Naive B cell (primary cell): ENCODE measurements at places on chromosomes 7 and 10. TPM values are rescaled to one million over a fixed set of nuclear protein-coding genes. Genes with fewer than 3 reads are reported as not detected.

DNA sequence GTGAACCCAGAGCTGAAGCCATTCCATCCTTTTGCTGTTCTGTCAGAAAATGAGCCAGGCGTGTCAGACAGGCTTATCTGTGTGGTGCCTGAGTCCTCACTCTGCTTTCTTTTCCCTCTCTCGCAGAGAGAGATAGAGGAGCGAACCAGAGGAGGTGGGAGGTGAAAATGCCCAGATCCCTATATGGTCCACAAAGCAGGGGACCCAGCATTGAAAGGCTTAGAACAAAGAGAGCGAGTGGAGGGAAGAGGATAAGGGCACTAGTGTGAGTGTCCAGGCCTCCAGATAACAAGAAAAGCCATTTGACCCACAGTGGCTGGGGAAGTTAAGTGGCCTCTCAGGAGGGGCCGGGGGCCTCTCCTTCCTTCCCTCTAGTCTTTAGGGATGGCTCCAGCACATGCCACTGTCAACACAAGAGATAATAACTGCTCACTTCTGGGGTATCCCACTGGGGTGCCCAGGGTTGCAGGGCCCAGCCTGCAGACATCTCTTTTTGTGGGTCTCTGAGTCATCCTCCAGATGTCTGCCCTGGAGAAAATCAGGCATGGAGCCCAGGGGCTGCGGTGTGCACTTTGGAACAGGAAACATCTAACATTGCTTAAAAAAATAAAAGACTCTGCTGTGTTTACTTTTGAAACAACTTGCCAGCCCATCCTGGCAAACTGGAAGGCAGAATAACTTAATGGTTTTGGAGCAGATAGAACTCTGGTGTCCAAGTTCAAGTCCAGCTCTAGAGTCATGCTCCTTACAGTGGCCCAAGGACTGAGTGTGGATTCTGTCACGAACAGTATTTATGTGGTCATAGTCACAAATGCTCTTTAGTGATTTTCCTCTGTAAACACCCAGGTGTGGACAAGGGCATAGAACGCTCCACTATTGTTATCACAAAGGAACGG lies 189.5 kb downstream of the CXCL12 start:
- no peak for DNase-seq

DNA sequence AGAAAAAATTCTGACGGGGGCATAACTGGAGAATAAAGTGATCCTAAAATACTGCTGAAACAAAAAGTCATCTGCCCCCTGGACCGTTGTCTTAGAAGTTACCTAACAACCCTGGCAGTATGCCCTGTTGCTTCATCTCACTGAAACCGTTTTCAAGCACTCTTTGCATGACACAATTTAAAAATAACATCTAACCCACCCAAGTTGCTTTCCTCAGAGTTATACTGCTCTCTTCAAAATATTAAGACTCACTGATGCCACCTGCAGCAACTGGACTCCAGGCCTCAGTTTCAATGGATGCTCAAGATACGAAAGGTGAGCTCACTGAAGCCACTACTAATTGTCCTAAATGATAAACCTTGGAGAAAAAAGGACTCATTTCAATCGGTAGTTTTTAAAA lies 57.4 kb downstream of the CDK6 start:
- no peak for DNase-seq

Gene CALML3
- polyA plus RNA-seq, result not detected

GRCh38 chr10:71801361-71801760 lies 28.0 kb upstream of the VSIR start:
- DNase-seq, result peak; percentile 49

- no peak for DNase-seq
These were observed 201.5 kb downstream of the GRID1 start for GRCh38 chr10:86164960-86165630.

GRCh38 chr10:100660365-100660764 lies 85.0 kb upstream of the PAX2 start:
- DNase-seq, result no peak

GRCh38 chr7:52741670-52742290 lies 293.7 kb upstream of the POM121L12 start:
- DNase-seq, result no peak

DNA sequence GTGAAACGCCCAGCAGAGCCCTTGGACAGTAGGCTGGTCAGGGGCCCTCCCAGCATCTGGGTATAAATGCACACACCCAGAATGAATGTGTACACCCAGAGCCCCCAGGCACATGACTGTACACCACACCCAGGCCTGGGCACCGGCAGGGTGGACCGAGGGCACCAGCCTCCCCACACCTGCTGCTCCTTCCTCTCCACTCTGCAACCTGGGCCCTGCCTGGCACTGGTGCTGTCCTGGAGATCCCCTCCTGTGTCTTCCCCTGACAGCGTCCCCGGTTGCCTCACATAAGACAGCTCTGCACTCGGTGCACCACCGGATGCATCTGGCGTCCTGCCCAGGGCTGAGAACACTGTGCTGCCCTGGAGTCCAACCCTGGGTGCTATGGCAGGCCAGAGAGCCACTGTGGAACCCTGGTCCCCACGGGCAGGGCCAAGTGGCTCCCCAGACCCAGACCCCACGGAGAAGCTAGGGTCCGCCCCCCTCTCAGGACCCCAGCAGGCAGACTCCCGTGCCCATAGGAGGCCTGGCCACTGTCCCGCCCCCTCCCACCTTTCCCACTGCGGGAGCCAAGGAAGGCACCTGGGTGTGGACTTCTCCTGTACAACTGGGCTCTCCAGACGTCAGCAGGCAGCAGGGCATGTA lies 6.6 kb downstream of the RASGEF1A start:
- no peak for DNase-seq

- DNase-seq, result no peak
These were observed 11.5 kb downstream of the ANKRD22 start for GRCh38 chr10:88840104-88840503.

Gene RAB19
- 0.61 TPM for polyA plus RNA-seq

DNA sequence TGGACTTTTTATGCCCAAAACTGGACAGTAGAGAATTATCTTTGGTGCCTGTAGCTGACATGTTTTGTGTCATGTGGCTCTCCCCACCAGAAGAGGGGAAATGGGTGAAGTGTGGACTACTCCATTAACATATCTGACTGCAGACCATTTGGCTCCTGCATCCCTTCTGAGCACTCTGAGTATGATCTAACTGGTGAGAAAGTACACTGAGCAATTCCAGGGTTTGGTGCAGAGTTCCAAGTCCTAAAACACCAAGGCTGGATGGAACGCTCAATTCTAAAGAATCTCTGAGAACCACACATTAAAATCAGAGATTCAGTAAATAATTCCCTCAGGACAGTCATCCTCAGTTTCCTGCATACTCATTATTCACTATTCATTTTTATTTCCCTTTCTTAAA lies 22.8 kb upstream of the OSBPL3 start:
- DNase-seq, result no peak

DNA sequence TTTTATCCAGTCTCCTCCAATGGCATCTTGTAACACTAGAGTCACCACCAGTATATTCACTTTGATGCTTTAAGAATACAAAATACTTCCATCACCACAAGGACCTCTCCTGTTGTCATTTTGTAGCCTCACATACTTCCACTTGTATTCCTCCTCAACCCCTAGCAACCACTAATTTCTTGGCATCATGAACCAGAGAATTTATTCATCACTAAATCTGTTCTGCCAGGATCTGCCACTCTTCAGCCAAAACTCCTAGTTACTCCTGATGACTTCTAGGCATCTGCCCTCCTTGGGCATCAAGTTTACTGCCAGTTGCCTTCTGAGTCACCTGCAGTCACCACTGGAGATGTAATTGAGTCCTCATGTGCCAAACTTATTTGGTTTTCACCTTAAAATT lies 906.8 kb downstream of the CNTNAP2 start:
- DNase-seq, result no peak

- peak; percentile 33 for DNase-seq
These were observed 77.7 kb downstream of the RBM33 start for GRCh38 chr7:155722118-155722517.

GRCh38 chr10:71266918-71267442 lies 52.1 kb upstream of the SLC29A3 start:
- DNase-seq, result no peak

GRCh38 chr10:71397296-71398212 lies 834 bp downstream of the CDH23 start:
- no peak for DNase-seq

Gene CHCHD1
- 29.6 TPM for polyA plus RNA-seq

Gene NUDT13
- polyA plus RNA-seq, result 2.1 TPM

Gene LRRC61
- polyA plus RNA-seq, result 27.1 TPM

- no peak for DNase-seq
These were observed 397.8 kb upstream of the NRP1 start for GRCh38 chr10:33732161-33732680.

GRCh38 chr10:120705309-120705708 lies 145.9 kb upstream of the WDR11 start:
- DNase-seq, result no peak

- no peak for DNase-seq
These were observed 254.8 kb downstream of the INHBA start for GRCh38 chr7:41448104-41448503.

GRCh38 chr7:47669178-47669891 lies 87.4 kb upstream of the TNS3 start:
- peak; percentile 90 for DNase-seq

Gene FAM25A
- polyA plus RNA-seq, result not detected

DNA sequence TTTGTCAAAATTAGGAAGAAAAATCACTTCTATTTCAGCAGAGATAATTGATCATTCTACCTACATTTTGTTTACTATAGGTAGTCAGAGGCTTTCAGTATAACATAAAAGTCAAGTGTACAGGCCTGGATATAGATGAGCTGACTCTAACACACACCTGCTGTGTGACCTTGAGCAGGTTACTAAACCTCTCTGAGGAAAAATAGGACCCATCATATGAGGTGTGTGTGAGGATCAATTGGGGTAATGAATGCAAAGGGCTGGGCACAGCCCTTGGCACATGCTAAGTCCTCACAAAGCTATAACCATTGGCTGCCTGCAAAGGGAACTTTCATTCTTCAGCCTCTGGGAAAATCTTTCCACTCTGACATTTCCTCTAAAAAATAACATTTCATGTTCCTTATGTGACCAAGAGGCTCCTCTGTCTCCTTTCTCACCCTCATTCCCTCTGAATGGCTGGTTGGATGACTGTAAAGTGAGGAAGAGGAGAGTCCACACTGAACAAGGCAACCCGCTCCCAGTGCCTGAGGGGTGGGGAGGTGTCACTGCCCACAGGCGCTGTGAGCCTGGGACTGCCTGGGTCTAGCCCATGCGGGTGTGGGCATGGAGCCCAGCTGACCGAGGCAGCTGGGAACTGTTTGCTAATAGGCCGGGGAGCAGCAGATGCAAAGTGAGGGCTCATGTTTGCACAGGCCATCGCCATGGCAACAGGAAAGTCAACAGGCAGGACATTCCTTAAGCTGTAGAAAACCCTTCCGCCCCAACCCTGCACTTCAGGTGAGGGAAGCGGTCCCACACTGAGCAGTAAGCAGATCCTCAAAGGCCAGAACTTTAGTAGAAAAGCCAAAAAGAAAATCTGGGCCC lies 36.8 kb downstream of the MYOF start:
- no peak for DNase-seq

- DNase-seq, result no peak
These were observed 8.9 kb downstream of the CUBN start for GRCh38 chr10:17120694-17121093.

Gene LRIT2
- polyA plus RNA-seq, result not detected

Gene ZNF862
- polyA plus RNA-seq, result 4.5 TPM

Gene MBLAC1
- 2.4 TPM for polyA plus RNA-seq

Gene ZPBP
- not detected for polyA plus RNA-seq

DNA sequence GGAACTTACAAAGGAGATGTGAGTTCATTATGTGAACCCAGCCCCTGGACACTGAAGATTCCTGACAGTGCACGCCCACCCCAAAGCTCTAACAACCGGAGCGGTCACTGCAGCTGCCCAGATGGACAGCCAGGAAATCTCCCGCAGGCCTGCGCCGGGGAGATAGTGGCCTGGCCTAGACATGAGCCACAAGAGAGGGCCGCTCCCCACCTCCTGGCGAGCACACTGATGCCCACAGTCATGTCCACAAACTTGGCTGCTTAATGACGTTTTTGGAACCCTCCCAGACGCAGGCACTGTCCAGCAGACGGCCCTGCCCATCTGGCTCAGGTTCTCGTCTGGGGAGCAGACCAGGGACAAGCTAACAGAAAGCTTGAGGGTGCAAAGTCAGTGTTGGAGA lies 34.2 kb downstream of the TCERG1L start:
- DNase-seq, result no peak

Gene POLL
- polyA plus RNA-seq, result 0.98 TPM

Gene TCF7L2
- 0.30 TPM for polyA plus RNA-seq

DNA sequence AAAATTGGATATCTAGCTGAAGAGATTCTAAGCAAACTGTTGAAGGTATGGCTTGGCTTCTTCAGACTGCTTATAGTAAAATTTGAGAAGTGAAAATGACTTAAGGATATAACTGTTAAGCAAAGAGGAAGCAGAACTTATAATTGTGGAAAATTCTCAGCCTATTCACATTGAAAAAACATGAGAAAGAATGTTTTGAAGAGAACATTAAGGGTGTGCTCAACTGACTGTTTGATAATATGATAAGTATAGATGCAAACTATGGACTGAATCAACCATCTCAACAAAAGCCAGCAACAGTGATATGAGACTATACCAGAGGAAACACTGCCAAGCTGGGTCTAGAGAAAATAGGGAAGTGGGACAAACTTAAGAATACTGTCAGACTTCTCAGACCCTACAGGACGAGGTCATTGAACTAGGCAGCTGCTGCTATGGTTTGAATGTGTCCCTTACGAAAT lies 133.1 kb upstream of the PPP1R3A start:
- DNase-seq, result peak; percentile 59

- no peak for DNase-seq
These were observed 27.8 kb downstream of the KLF6 start for GRCh38 chr10:3757250-3757637.

Gene NODAL
- polyA plus RNA-seq, result not detected

Gene DNAAF5
- polyA plus RNA-seq, result 3.5 TPM

GRCh38 chr10:79116368-79116767 lies 47.6 kb downstream of the ZMIZ1 start:
- DNase-seq, result no peak

GRCh38 chr7:158672975-158673374 lies 31.6 kb downstream of the NCAPG2 start:
- DNase-seq, result no peak

Gene XRCC2
- 0.21 TPM for polyA plus RNA-seq

- DNase-seq, result no peak
These were observed 123.3 kb downstream of the TMEM26 start for GRCh38 chr10:61329854-61330253.

GRCh38 chr10:28800144-28800543 lies 122.8 kb downstream of the BAMBI start:
- no peak for DNase-seq

Gene SP8
- not detected for polyA plus RNA-seq

Gene MBL2
- polyA plus RNA-seq, result not detected

- no peak for DNase-seq
These were observed 82.1 kb downstream of the NRP1 start for GRCh38 chr10:33252324-33252723.
